Renal cortex interstitium (tissue), 15 donors: ENCODE measurements at places on chromosomes 7 and 10. TPM values are rescaled to one million over a fixed set of nuclear protein-coding genes. Genes with fewer than 3 reads are reported as not detected.

The TMEM273 gene
- polyA plus RNA-seq, result 3.1 TPM

The PRKCQ gene
- 13.8 TPM for polyA plus RNA-seq

The CPVL gene
- polyA plus RNA-seq, result 51.6 TPM

DNA sequence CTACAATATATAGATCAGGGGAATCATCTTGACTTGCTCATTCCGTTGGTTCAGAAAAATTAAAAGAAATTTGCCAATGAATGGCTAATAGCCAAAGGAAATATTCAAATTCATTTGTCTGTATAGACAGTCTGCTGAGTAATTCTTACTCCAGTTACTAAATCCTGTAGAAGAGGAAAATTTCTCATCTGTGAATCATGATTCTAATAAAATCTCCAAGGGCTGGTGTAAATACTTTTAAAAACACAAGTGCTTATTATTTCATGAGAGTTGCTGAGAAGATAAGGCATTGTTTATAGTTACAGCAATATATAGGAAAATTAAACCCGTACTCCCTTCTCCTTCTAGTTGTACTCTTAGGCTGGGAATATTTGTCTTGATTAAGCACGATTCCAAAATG, 53.0 kb downstream of the WNT2 start:
- DNase-seq, result no peak

The FKBP6 gene
- polyA plus RNA-seq, result 0.70 TPM

DNA sequence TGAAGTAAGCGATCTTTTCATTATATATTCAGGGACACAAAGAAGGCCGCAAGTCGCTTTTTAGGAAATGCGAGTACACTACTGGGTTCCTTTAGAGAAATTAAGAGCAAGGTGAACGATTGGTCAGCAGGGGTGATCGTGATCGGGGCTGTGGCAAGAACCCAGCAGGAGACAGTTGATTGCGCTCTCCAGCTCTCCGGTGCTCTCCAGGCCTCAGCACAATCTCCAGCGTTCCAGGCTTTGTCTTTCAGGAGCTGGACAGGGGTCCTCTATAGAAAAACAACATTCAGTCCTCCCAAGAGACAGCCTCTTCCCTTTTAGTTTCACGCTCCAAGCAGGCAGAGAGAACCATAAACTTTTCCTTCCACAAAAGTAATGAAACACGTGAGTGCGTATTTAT, 170.5 kb upstream of the KLF6 start:
- DNase-seq, result no peak

- no peak for DNase-seq
Measured at GRCh38 chr10:12757351-12757750, 244.2 kb downstream of the CCDC3 start.

DNA sequence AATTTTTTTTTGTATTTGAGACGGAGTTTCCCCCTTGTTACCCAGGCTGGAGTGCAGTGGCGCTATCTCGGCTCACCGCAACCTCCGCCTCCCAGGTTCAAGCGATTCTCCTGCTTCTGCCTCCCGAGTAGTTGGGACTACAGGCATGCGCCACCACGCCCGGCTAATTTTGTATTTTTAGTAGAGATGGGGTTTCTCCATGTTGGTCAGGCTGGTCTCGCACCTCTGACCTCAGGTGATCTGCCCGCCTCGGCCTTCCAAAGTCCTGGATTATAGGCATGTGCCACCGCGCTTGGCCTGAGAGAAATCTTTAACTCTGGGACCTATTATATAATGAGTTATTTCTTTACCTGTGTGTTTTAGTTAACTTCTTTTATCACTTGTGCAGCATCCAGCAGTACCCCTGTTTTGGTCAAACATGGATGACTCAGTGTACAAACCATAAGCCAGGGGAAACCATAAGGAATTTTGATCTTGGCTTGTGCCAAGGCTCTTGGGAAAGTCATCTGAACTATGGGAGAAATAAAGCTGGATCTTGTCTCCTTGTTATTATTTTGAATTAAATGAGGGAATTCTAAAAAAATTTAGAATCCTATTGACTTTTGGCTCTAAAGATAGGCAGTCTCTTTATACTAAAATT, 23.6 kb upstream of the ZRANB1 start:
- DNase-seq, result no peak

DNA sequence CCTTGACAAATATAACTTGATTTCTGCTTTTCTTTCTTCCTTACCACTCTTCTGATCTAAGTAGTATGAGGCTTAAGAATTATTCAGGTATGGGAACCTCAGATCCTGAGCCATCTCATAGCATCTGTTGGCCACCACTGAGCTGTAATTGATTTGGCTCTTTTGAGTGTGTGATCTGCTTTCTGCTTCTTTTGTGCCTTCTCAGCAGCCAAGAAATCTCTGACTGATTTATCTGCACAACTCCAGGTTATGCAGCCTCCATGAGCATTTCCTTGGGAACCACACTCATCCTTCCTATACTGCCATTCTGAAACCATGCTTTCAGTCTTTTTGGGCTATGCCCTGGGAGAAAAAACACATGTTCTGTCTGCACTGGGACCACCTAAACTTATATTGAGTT, 178.0 kb upstream of the FAM3C start:
- no peak for DNase-seq

DNA sequence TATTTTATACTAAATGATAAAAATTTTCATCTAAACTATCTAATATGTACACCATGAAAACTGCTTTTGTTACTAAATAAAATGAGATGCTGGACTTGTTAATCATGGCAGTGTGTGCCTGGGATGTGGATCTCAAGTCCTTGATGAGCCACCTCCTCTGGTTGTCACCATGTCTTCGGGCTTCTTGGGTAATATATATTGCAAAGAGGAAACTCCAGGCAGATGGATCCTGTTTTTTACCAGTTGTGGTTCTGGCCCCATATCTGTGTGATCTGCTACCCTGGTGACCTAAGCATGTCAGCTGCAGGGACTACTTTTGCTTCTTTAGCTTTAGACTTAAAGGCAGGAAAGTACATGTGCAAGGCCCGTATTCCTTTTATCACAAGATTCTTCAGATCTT, 46.2 kb downstream of the TMEM60 start:
- DNase-seq, result no peak
